Testis (tissue), 5 donors: ENCODE measurements at places on chromosomes 7 and 10. TPM values are rescaled to one million over a fixed set of nuclear protein-coding genes. Genes with fewer than 3 reads are reported as not detected.

Gene RALA
- 27.9 TPM for polyA plus RNA-seq

Gene SLC16A12
- 2.8 TPM for polyA plus RNA-seq

Gene CALML5
- polyA plus RNA-seq: not detected

Gene LIPM
- not detected for polyA plus RNA-seq

Gene ACBD7
- 5.6 TPM for polyA plus RNA-seq

Gene HOXA10
- 1.6 TPM for polyA plus RNA-seq

Gene TMEM236
- 0.49 TPM for polyA plus RNA-seq

Gene WBP1L
- polyA plus RNA-seq: 72.4 TPM

Gene CASP2
- 20.7 TPM for polyA plus RNA-seq

Gene LSM8
- polyA plus RNA-seq: 37.6 TPM
